NCI-H2081 treated with DMSO at 0.1 percent for 48 hours (cell line): ENCODE measurements at places on chromosomes 13 and 19.

DNA sequence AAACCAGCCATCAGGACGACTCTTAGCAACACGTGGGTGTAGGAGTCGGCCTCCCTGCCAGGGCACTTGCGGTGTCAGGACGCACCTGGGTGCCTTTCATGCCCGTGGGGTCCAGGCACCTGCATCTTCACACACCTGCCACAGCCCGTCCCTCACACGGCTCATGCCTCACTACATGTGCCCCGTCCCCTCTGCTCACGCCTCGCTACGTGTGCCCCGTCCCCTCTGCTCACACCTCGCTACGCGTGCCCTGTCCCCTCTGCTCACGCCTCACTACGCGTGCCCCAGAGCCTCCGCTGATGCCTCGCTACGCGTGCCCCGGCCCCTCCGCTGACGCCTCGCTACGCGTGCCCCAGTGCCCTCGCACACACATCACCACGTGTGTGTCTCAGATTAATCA, 58.0 kb upstream of the F7 start:
- DNase-seq, result no peak

DNA sequence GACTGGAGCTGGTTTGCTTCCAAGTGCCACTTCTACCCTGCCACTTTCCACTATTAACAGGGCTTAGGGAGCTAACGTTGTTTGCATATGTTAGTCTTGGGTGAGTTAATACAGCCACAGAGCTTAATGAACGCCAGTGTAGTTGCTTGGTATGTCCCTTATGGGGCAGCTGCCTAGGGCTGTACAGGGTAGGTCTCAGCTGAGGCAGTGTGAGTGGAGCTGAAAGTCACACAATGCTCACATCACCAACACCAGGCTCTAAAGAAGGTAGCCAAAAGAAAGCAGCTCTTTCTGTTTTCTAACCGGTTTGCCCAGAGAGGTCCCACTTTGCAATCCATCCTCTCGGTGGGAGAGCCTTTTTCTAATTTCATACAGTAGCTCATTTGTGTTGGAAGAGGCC, 186.2 kb downstream of the RGCC start:
- DNase-seq, result no peak

DNA sequence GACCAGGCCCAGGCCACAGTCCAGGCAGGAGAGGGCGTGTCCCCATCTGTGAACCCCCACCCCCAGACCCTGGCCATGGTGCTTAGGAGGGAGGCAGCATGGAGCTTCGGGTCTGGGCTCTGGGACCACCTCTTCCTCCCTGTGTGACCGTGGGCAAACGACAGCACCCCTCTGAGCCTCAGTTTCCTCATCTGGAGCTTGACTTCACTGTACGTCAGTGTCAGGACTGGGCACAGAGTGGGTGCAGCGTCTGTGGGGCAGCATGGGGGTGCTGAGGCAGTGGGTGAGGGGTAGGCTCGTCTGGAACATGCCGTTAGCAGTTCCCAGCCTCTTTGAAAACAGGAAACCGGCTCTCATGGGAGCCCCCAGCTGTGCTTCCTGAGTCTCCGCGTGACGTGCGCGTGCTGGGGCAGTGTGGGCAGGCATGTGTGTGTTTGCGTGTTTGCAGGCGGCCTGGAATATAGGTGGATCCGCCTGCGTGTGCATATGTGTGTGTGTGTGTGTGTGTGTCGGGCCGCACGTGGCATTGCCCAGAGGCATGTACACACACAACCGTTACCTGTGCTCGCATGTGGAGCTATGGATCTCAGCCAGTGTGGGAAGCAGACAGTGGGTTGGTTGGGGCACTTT, 15.8 kb downstream of the ARRDC2 start:
- DNase-seq, result no peak

GRCh38 chr19:5627395-5627904, 4.6 kb downstream of the SAFB start:
- DNase-seq, result no peak

GRCh38 chr13:110108348-110109139, 198.4 kb downstream of the COL4A1 start:
- DNase-seq, result no peak
